ENCODE measurements at places on chromosomes 1 and 21.
A peak's percentile ranks its signal among the peaks of the same experiment; 100 is the strongest.

- DNase-seq, result no peak
Observed at GRCh38 chr1:170203693-170204092, 57.9 kb downstream of the NTMT2 start.

- no peak for DNase-seq
Observed at GRCh38 chr1:53122201-53122885, 20.1 kb downstream of the SLC1A7 start.

GRCh38 chr1:15683345-15684039 lies 628 bp upstream of the PLEKHM2 start:
- DNase-seq, result no peak

- DNase-seq, result no peak
Observed at GRCh38 chr1:230151924-230152468, 85.0 kb downstream of the GALNT2 start.

GRCh38 chr1:163346326-163346870 lies 24.6 kb downstream of the NUF2 start:
- DNase-seq, result no peak

- no peak for DNase-seq
Observed at GRCh38 chr1:3910049-3910731, 10.1 kb upstream of the C1orf174 start.

GRCh38 chr1:39081271-39082009 lies 55.3 kb downstream of the NDUFS5 start:
- peak; percentile 45 for DNase-seq

DNA sequence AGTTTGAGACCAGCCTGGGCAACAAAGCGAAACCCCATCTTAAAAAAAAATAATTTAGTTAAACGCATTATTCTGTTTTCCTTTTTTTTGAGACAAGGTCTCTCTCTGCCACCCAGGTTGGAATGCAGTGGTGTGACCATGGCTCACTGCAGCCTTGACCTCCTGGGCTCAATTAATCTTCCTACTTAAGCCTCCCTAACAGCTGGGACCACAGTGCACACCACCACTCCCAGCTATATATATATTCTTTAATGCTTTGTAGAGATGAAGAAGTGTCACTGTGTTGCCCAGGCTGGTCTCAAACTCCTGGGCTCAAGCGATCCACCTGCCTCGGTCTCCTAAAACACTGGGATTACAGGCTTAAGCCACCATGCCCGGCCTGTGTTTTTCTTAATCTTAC lies 7.7 kb upstream of the KLF17 start:
- no peak for DNase-seq

GRCh38 chr1:76615253-76616035 lies 251.8 kb upstream of the ST6GALNAC5 start:
- no peak for DNase-seq

- DNase-seq, result no peak
Observed at GRCh38 chr1:86826856-86827255, 87.1 kb downstream of the SELENOF start.

DNA sequence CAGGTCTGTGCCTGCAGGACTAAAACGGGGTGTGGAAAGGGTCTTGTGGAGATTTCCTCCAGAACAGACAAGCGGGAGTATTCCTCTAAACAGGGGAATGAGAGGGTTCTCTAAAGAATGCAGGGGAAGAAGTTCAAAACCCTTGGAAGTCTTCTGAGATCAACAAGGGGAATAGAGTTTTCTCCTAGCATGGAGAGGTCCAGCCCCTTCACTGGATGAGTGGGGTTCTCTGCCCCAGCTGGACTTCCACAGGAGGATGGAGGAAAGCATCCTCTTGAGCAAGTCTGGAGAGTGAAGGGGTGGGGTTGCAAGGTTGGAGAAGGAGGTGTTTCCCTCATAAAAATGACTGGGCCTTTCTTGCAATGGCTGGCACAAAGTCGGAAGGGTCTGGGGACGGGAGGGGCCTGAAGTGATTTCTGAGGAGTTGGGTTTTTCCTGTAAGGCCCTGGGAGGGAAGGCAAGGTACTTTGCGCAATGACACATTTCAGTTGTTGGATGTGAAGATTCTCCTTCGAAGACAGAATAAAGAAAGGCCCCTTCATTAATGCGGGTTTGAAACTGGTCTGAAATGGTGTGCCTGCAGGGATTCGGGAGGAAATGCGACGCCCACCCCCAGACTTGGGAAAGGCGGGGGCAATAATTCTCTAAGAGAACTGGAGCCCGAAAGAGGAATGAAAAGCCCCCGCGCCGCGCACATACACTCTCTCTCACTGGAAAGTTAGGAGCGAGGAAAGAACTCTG lies 884 bp downstream of the SPATA6 start:
- DNase-seq, result no peak

DNA sequence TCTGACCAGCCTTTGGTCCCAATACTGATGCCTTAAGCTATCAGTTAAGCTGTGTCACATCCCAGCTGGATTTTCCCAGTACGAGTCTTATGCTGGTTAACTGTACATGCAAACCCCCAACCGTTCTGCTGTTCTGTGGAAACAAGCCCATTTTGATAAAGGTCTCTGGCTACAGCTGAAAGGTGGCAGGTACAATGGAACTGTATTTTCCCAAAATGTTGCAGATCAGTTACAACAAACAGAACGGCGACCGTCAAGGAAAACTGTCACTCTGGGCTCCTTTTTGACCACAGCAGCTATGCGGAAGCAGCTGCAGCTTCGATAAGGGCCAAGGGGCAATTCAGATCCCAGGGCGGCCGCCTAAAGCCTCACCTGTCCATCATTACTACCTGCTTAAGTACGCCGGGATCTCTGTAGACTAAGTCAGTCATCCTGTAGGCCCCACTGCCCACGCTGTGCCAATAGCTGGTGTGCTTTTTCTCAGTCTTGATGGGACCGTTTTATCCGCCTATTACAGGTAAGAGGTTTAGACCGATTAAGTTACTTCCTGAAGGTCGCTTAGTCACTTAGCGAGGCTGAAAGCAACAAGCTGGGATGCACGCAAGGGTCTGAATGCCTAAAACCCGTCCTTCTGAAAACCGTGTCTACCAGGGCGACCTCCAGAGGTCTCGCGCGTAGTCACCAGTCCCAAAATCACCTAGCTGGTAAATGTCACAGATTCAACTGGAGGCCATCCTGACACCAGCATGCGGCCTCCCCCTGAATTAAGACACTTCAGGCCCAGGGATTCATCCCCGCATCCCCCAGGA lies 11.1 kb upstream of the RAB42 start:
- DNase-seq, result peak; percentile 60

GRCh38 chr1:167658574-167659328 lies 28.7 kb downstream of the RCSD1 start:
- no peak for DNase-seq

- DNase-seq, result no peak
Observed at GRCh38 chr1:61428146-61428545, 296.8 kb downstream of the TM2D1 start.

DNA sequence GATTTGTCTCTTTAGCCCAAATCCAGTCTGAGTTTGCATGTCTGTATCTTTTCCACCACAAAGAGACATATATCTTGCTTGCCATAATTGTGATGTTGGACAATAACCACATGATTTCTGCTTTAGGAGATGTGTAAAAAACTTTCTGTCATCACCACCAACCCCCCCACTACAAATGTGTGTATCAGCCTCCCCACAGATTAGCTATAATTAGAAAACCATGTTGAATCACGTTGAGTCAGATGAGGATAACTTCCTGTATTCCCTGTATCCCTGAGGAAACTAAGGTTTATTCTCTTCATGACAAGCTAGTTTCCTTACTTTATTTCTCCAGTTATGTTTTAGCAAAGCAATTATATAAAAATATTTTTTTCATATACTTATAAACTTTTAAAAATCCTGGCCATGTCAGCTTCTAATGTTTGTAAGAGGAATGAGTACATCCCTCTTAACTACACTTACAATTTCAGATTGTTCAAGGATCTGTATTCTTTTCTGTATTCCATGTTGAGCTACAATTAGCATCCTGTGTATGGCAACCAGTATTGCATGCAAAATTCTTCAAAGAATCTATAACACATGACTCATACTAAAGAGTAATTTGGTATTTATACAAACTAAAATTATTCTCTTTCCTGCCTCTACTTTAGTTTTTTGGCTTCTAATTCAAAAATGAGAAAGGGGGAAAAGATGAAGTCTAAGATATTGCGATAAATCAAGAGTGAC lies 143.0 kb downstream of the FMN2 start:
- DNase-seq, result no peak

GRCh38 chr1:72177711-72178110 lies 104.6 kb downstream of the NEGR1 start:
- DNase-seq, result no peak

- no peak for DNase-seq
Observed at GRCh38 chr1:50611675-50612074, 188.4 kb upstream of the DMRTA2 start.

GRCh38 chr1:185864889-185865517 lies 130.8 kb downstream of the HMCN1 start:
- no peak for DNase-seq

DNA sequence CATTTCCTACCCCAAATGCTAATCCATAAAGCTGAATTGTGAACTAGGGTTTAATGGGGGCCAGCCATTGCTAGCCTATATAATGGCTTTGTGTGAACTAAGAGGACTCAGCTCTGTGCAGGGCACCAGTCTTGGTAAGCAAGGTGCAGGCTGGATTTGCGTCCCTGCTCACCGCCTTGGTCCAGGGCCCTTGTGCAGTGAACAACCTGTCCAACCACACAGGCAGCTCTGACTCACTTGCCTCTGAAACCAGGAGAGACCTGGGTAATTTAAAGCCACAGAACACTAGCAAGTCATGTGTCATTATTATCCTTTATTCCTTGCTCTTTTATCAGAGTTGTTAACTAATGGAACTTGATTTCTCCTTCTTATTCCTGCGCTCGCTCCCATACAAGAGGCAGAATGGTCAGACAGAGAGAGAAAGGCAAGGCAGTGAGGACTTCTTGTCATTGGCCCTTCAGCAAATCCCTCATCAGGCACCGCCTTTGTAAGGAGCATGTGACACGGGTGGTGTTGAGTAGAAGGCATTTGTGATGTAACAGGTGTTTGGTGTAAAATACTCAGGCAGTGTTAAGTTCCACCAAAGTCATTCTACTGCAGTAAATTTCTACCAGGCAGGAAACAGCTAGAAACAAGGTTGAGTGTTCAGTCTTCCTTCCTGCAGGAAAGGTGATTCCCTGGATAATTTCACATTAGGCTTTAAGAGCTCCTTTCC lies 67.3 kb upstream of the OLIG2 start:
- DNase-seq, result no peak

DNA sequence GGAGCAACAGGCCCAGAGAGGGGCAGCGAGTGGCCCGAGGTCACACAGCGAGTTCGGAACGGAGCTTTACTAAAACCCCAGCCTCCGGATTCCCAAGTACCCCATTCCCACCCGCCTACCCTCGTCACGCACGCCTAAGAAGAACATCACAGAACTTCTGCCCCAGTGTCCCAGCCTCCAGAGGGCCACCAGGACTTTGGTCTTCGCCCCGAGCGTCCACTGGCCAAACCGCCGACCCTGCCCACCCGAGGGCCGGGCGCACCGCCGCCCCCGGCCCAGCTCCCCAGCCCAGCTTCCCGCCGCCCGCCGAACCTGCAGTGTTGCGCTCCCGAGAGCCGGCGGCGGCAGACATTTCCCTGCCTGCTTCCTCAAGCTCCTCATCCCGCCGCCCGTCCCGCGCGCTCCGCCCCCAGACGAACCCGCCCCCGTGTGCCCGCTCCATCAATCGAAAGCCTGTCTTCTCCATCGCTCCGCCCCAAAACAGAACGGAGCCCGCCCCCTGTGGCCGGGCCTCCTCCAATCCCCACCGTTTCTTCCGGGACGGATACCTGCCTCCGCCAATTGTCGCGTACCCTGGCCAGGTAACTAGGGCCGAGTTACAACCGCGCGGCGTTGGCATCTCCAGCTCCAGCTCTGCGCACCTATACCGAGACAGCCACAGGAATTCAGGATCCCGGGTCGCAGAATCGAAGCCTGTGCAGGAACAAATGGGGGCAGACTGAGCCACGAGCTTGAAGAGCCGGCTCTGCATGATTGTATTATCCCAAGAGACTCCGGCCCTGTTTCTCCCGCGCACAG lies 15.3 kb downstream of the INPP5B start:
- DNase-seq, result peak; percentile 99

DNA sequence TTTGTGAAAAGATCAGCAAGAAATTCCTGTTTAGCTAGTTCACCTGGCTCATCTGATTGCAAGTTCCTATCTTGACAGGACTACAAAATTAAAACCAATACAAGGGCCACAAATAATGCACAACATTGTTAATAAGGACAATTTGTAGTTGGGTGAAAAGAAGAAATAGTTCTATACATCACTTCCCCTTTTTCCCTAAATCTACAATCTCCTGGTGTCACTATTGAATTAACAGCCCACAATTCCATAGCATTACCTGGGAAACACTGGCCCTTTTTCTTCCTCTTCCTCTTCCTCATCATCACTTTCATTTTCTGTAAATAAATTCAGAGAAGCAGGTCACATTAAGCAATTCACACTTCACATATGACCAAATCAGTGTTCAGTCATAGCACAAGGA lies 366.9 kb downstream of the FAM72C start:
- no peak for DNase-seq

- no peak for DNase-seq
Observed at GRCh38 chr1:55658917-55659316, 443.8 kb upstream of the USP24 start.

DNA sequence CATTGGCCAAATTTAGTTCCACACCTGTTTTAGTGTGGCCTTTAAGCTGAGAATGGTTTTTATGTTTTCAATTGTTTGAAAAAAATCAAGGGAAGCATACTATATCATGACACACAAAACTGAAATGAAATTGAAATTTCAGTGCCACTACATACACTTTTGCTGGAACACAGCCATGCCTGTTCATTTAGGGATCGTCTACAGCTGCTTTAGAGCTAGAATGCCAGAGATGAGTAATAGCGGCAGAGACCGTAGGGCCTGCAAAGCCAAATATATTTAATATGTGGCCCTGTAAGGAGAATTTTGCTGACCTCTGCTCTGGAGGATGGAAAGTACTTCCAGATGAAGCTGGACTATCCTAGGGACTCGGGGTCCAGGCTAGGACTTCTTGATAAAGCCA lies 62.5 kb upstream of the LYST start:
- no peak for DNase-seq

DNA sequence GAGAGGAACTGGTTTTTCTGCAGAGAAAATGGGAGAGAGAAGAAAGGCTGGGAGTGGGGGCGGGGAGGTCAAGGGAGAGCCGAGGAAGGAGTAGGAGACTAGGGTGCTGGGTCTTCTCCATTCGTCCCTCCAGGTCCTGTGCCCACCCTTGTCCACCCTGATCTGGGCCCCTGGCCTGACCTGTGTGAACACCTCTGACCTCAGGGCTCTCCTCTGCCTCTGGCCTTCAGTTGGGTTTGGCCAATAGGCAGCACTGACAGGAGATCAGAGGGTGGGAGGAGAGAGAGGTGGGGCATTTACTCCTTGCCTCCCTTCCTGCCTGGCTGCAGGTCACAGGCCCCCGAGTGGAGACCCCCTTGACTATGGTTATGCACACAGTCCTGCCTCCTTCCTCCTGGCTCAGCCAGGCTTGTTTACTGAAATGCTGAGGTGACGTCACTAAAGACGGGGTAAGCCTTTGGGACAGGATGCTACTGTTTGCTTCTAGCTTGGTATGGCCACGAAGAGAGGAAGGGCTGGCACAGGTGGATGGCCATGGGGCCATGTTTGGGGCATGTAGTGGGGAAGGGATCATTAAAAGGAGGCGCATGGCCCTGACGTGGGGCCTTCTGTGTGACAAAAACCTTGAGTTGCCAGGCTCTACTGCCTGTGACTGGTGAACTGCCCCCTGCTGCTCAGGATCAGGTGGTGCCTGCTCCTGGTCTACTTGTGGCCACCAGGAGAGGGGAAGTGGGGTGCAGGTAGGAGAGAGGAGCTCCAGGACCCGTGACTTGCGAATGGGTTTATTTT lies 248.7 kb upstream of the CSF3R start:
- peak; percentile 8 for DNase-seq
